ENCODE measurements at places on chromosomes 1 and 21.

DNA sequence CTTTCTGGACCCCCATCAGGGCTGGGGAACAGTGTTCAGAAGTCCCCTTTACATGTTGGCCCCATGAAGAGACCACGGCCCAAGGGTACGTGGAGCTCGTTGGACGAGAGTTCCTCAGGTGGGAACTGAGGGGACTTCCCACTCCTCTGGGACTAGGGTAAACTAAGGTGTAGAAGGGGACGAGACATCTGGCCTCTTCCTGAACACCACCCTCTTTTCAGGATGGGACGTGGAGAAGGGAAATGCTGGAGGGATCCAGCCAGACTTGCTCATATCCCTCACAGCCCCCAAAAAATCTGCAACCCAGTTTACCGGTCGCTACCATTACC, 2.0 kb downstream of the NAXE start:
- DNase-seq = no peak

- DNase-seq = no peak
Observed at GRCh38 chr1:65056234-65056633, 89.9 kb upstream of the JAK1 start.

- no peak for DNase-seq
Observed at GRCh38 chr1:178579095-178579494, 66.2 kb downstream of the TEX35 start.

DNA sequence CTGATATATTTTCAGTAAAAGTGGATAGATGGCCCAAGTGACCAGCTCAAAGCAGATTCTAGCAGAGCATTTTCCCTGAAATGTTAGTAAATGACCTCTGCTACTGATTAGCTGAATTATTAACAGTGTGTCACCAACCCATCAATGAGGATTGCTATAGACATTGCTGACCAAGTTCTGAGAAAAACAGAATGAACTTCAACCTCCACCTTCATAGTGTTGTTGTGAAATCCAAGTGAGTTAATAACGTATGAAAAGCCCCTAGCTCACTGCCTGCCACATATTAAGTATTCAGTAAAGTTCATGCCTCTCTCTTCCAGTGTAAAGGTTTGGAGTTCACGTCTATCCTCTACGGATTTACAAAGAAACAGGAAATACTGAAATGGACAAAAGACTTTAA, 15.8 kb downstream of the PLPP3 start:
- DNase-seq = no peak

DNA sequence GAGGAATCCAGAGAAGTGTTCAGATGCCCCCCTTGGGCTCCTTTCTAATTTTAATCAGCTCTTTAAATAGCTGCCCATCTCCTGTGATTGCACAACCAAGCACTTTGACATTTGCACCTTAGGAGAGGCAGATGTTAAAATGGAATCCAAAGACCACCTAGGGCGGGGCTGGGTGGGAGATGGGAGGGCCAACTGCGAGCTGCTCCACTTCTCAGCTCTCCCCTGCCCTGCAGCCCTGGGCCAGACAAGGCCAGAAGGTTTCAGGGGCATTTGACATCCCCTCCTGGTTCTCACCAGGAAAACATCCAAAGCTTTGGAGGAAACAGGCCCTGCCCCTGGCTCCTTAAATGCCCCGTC, 106.9 kb downstream of the DHRS3 start:
- DNase-seq = no peak

- DNase-seq = no peak
Observed at GRCh38 chr1:3375245-3375644, 79.2 kb upstream of the ARHGEF16 start.

GRCh38 chr1:111517469-111518225, 14.2 kb upstream of the ADORA3 start:
- no peak for DNase-seq

GRCh38 chr1:55055084-55055882, 15.9 kb downstream of the PCSK9 start:
- no peak for DNase-seq

Measured in activated T-cell treated with anti-CD3 and anti-CD28 coated beads for 48 hours (primary cell).